GOT3 (cell line): ENCODE measurements at places on chromosomes 11 and 22.
A peak's percentile ranks its signal among the peaks of the same experiment; 100 is the strongest.

DNA sequence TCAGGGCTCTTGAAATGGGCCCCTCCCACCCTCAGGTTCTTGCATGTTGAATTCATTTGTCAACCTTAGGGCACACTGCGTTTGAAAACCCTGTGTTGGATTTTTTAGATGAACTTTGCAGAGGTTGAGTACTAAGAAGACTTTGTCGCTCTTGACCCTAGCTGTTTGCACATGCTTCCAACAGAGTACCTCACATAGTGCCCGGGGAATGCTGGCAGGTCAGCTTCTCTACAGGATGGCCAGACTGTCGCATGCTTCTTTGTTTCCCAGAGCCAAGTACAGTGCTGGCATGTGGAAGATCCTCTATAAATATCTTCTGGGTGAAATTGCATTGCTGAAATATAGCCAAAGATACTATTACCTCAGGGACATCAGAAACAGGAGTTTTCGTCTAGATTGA is 59.9 kb downstream of the FAT3 start:
- DNase-seq = no peak

DNA sequence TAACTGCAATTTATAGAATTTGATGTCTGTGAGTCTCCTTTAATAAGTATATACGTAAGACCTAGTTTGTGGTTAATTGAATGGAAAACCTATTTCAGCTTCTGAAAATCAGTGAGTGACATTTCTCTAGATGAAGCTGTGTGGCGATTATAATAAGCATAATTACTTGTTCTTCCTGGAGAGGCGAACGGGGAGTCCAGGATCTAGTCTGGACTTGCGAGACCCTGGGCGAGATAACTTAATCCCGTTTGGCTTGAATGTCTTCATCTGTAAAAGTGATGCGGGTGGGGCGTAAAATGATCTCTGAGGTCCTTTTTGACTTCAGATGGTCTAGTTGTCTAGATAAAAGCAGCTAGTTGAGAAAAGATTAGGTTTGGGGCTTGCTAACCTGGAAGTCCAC is 1.1 kb downstream of the PRRG4 start:
- no peak for DNase-seq

DNA sequence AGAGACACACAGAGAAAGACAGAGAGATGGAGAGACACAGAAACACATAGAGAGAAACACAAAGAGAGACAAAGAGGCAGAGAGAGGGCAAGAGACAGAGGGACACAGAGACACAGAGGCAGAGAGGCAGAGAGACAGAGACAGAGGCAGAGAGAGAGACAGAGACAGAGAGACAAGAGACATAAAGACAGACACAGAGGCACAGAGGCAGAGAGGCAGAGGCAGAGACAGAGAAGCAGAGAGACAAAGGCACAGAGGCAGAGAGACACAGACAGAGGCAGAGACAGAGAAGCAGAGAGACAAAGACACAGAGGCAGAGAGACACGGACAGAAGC is 6.3 kb downstream of the TNNI2 start:
- DNase-seq = no peak

GRCh38 chr11:111878385-111878848 is 548 bp downstream of the FDXACB1 start:
- DNase-seq = no peak

DNA sequence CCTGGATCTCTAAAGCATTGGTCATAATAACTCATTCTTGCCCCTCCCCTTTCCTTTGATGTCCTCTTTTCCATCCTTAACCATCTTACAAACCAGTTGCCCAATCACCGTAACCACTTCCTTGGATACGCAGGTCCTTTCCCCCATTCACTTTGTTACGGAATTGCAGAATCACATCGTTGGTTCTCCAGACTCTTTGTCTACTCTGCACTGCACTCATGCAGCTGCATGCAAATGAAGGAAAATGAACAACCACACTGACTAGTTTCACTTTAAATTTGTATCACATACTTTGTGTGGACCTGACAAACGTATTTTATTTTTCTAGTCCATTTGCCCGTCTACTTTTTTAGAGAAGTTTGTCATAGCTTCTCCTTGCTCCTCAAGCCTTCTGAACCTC is 69.9 kb downstream of the SLC5A12 start:
- DNase-seq = no peak

- no peak for DNase-seq
Measured at GRCh38 chr11:85977751-85978160, 91.1 kb downstream of the PICALM start.

DNA sequence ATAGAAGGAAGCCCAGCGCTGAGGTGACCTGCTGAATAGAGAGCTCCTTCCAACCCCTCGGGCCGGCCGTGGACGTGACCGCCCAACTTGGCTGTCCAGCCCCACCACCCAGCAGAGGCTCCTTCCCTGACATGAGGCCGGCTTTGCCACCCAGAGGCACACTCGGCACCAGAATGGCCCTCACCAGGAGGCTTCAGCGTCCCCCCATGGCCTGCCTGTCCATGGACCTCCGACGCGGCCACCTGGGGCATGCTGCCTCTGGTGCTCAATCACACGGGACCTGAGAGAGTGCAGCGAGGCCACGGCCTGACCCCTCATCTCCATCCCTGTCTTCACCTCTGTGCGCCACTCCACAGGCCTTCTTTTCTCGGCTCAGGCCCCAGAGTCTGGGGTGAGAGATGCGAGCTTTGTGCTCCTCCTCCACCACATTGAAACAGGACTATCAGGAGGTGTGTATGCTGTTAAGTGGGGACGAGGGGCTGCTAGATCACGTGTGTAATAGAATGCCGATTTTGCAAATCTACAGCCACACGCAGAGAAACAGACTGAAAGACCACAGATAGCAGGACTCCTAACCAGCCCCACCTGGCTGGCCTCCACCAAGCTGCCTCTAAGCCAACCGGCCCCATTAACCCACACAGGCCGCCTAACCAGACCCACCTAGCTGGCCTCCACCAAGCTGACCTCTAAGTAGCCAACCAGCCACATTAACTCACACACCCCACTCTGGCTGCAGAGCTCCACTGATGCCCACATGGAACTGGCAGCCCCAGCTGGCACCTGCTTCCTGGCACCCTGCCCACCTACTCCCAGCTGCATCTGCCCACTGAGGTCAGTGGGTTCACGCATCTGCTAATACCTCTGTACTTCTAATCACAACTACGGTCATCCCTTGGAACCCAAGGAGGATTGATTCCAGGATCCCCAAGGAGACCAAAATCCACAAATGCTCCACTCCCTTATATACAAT is 20.7 kb downstream of the LINC01488 start:
- DNase-seq = no peak

GRCh38 chr11:102933627-102934026 is 21.9 kb downstream of the MMP13 start:
- no peak for DNase-seq

DNA sequence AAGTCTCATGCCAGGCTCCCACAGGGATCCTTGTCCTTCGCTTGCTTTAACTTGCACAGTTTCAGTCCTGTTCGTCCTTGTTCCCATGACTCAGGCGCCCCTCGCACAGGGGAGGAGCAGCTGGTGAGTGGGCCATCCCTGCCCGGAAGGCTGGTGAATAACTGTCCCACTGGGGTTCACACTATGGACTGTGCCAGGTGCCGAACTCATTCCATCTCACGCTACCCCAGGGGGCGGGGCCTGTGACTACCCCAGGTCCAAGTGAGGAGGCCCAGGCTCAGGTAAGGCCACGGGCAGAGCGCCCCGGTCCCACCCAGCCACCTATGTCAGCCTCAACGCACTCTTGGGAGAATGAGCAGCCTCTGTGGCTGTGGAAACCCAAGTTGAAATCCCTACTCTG is 7.2 kb upstream of the CARD10 start:
- peak; percentile 37 for DNase-seq

DNA sequence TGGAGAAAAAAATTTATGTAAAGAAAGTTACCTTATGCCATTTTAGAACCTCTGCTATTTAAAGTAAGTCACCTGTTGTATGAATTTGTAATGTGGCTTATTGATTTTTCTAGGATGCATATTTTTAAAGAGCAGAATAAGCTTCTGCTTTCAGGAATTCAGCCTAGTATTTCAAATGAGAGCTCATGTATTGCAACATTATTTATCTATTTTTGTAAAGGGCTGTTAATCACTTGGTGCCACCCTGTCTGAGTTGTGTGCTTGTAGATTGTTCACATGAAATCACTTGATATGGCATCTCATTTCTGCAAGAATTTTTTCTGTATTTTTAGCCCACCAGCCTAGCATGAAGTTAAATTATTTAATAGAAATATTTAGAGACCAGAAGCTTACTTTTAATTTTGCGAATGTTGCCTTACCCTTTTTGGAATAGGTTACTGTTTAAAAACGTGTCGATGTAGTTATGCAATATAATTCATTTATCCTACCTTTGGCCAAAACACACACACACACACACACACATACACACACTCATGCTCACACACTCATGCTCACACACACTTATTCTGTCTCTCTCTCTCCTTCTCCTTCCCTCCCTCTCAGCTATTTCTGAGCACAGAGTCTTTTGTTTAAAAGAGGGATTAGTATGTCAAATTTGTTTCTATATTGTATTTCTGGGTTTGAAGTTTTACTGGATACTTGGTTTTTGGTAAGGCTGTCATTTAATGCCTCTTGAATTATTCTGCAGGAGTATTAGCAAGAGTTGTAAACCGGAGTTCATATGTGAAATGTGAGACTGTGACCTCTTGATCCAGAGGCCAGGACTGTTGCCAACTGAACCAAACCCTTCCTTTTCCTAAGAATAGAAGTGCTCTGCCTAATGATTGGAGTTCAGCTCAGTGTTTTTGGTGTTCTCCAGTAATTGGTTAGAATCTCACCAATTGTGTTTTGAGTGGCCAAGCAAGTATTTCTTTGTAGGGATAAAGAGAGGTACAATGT is 34.4 kb downstream of the YAP1 start:
- no peak for DNase-seq

- no peak for DNase-seq
Measured at GRCh38 chr22:27913162-27913741, 5.8 kb downstream of the PITPNB start.

- DNase-seq = no peak
Measured at GRCh38 chr22:30357236-30357570, 396 bp downstream of the CCDC157 start.

GRCh38 chr11:126864934-126865333 is 135.6 kb downstream of the KIRREL3 start:
- no peak for DNase-seq

GRCh38 chr11:41508121-41508520 is 48.7 kb upstream of the LRRC4C start:
- DNase-seq = no peak

GRCh38 chr11:38460896-38461295 is 1862.9 kb upstream of the RAG2 start:
- no peak for DNase-seq

DNA sequence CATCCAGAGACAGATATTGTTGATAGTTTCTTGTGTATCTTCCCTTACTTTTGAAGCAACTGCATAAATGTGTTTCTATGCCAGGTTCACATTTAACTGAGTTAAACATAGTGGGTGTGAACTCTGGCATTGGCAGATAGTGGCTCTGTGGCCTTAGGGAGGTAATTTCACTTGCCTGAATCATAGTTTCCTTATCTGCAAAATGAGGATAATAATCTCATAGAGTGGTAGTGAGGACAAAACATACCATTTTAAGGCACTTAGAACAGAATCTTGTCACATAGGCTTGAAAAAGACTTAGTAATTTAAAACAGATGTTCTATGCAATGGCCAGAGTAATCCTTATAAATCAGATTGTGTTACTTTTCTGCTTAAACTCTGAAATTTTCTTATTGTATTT is 56.4 kb upstream of the SYN3 start:
- no peak for DNase-seq
